Stimulated activated CD8-positive, alpha-beta memory T cell treated with anti-CD3 and anti-CD28 coated beads, Interleukin-4, amount 100 ng/mL, for 4 hours (primary cell): ENCODE measurements at places on chromosomes 4 and X.

GRCh38 chr4:72067051-72067450 lies 35.3 kb downstream of the NPFFR2 start:
- DNase-seq: no peak

DNA sequence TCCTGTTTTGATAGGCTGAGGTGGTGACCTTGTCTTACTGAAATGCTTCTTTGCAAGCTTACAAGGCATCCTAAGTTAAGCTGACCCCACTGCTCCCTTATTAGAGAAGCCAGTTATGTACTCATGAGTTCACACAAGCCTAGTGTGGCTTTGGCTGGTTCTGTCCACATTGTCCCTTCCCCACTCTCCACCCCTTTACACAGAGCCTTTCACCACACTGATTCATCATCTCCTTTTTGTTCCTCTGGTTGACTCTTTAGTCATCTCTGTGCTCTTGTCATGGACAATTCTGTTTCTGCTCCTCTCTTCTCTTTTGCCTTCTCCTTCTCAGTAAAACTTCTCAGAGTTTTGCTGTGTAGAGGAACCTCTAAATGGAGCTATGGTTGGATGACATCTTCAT lies 4.9 kb downstream of the CHRNA9 start:
- no peak for DNase-seq

DNA sequence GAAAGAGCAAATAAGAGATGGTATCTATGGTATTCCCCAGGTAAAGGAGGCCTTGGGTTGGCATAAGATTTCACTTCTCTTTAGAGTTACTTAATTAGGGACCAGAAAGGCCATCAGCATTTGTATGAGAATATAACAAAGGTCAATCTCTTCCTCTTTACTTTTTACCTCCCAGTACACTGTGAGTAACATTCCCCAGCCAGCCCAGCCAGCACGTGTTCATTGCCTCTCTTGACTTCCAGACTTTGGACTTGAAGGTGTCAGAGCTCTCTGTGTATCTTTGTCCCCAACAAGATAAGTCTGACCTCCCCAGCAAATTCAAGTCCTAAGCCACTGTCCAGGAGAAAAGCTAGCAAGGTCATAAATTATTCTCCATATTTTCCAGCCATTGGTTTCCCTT lies 110.5 kb downstream of the AR start:
- no peak for DNase-seq

DNA sequence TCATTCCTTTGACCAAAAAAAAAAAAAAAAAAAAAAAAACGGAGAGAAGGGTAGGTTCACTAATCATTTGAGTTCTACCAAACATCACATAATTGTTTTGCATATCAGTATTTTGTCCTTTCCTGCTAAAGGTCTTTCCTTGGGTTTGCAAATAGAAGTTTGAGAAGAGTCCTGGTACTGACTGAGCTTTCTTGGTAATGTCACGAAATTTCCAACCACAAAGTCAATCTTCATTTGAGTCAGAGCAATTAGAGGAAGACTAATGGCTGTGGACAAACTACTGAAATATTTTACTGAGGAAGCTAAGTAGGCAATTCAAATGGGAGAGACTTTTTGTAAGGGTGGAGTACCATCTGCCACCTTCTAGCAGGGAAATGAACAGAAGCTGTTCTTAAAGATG lies 21.7 kb upstream of the CD40LG start:
- DNase-seq: no peak

GRCh38 chrX:37776283-37776986 lies 3.4 kb upstream of the CYBB start:
- DNase-seq: no peak

DNA sequence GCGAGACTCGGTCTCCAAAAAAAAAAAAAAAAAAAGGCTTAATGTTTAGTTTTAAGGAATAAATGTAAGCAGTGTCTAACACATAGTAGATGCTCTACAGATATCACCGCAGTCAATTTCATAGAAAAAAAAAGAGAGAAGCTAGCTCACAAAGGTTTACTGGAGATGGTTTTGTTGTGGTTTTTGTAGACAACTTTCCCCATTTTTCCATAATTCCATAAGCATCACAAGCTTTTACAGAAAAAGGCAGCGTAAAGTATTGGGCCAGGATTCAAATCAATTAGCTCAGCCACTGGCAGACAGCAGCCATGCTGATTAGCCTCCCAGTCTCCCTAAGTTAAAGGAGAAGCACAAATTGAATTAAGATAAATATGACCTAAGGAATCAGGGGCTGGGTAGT lies 1.5 kb downstream of the GRSF1 start:
- DNase-seq: no peak

DNA sequence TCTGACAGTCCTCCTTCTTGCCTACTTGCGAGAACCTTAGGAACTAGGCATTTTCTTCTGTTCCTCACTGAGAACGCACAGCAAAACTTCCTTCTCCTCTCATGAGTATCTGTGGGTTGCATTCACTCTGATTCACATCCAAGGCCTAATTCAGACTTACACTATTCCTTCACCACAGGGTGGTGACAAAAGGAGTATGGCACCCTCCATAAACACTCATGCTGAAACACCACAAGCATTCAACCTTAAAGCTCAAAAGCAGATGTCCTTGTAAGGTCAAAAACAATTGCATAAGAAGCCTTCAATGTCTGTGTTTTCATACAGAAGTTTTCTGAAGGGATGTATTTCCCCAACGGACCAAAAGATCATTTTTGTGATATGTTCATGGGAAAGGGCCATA lies 147.3 kb downstream of the CORIN start:
- DNase-seq: no peak

- no peak for DNase-seq
Measured at GRCh38 chrX:47224896-47225290, 6.4 kb downstream of the CDK16 start.

GRCh38 chr4:168685136-168685809 lies 188.4 kb downstream of the PALLD start:
- no peak for DNase-seq

DNA sequence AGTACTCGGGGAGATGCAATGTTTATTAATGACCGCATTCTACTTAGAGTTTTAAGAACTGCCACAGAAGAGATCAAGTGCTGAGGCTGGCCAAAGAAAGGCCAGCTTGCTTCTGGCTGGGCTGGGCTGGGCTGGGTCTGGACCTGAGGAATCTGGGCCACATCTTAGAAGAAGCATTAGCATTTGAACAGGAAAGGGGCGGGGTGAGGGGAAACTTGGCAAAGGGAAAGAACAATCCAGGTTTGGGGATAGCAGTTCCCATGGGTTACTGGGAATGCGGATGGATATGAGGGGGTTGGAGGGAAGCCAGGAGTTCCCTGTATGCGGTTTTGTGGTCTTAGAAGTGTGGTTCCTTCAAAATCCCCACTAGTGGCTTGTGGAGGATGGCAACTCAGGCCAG lies 83.3 kb downstream of the CLDN34 start:
- DNase-seq: no peak

DNA sequence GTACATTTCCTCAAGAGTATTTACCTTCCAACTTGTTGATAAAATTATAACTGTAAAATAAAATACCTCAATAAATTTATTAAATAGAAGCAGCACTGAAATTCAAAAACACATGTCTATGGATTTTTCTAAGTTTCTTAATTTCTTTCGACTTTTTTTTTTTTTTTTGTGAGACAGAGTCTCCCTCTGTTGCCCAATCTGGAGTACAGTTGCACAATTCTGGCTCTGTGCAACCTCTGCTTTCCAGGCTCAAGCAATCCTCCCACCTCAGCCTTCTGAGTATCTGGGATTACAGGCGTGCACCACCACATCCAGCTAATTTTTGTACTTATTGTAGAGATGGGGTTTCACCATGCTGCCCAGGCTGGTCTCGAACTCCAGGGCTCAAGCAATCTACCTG lies 79.8 kb downstream of the IQCM start:
- DNase-seq: no peak

GRCh38 chr4:7352486-7352885 lies 82.2 kb downstream of the PSAPL1 start:
- no peak for DNase-seq

DNA sequence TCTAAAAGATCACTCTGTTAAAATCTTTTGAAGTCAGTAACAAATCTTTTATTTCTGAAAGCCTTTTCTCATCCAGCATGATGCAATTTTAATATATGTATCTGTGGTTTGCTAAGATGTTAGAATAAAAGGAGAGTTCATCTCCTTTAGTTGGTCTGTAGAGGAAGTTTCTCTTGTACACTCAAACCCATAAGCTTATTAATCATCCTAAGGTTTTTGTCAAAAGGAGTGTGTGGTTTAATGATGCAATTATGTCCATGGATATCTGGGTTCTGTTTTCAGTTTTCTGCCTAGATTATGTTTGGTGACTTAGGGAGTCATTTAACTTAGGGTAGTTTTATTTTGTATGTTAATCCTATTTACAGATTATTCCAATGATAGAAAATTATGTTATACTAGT lies 52.1 kb upstream of the NDST4 start:
- no peak for DNase-seq

GRCh38 chr4:11334887-11335286 lies 93.8 kb downstream of the HS3ST1 start:
- DNase-seq: no peak

- no peak for DNase-seq
Measured at GRCh38 chrX:156001667-156002021, 4.1 kb downstream of the IL9R start.

GRCh38 chrX:98071331-98071730 lies 1187.6 kb downstream of the RPA4 start:
- no peak for DNase-seq

GRCh38 chrX:17082831-17083230 lies 136.4 kb downstream of the REPS2 start:
- no peak for DNase-seq

- DNase-seq: no peak
Measured at GRCh38 chr4:152321923-152322322, 214.0 kb downstream of the FBXW7 start.

DNA sequence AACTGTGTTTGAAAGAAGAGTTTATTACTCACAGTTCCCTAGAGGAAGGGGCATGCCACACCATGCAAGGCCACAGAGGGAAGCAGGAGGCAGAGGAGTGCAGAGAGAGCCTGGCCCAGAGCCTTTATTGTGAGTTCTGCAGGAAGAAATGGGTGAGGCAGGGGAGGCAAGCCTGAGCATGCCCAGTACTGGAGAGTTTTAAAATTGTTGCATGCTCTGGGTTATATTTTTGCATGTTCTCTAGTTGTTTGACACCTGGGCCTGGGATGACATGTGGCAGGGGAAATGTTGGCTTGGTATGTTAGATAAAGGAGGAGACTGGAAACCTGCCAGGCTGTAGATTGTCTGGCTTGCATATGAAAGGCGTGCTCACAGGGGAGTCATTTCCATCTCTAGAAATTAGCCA lies 19.7 kb upstream of the CRMP1 start:
- no peak for DNase-seq

DNA sequence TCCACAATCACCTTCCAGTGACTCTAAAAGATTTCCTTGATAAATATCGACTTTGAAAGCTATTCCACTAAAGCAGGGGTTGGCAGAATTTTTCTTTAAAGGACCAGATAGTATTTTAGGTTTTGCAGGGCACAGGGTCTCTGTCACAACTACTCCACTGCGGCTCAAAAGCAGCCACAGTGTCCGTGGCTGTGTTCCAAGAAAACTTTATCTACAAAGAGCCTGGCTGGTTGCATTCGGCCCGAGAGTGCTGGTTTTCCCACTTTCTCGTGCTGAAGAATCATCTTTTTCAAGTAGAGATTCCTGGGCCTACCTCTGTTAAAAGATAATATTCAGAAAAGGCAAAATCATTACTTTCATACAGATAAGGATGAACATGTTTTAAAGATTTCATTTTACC lies 55.6 kb downstream of the TSPAN7 start:
- no peak for DNase-seq

DNA sequence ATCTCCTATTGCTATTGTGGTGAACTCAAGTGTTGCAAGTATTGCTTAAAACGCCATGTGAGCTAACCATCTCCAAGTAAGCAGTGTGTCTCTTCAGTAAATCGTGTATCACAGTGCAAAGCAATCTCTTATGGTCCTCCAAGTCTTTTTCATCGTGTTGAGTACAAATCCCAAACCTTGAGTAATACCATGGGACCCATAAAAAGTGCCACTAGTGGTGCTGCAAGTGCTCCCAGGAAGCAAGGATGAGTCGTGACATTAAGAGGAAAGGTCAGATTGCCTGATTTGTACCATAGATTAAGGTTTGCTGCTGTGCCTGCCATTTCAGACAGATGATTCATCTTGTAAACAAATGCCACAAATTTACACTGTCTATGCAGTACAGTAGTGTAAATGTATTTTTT lies 66.9 kb upstream of the BMPR1B start:
- DNase-seq: no peak

DNA sequence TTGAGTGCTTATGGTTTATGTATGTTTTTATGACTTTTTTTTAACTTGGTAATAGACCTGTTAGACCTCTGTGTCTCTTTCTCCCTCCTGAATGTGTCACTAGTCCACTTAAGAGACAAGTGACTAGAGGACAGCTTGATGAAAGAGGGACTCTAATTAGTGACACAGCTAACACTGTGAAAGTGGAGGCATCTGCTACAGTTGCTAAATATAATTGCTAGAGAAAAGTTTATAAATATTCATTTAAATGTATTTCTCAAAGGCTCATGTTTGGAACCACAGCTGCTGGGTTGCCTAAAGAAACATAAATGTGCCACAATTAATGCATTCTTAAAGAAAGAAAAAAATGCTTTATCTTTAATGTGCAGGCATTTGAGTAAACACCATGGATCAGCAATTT lies 176.4 kb downstream of the FRMPD4 start:
- DNase-seq: no peak

DNA sequence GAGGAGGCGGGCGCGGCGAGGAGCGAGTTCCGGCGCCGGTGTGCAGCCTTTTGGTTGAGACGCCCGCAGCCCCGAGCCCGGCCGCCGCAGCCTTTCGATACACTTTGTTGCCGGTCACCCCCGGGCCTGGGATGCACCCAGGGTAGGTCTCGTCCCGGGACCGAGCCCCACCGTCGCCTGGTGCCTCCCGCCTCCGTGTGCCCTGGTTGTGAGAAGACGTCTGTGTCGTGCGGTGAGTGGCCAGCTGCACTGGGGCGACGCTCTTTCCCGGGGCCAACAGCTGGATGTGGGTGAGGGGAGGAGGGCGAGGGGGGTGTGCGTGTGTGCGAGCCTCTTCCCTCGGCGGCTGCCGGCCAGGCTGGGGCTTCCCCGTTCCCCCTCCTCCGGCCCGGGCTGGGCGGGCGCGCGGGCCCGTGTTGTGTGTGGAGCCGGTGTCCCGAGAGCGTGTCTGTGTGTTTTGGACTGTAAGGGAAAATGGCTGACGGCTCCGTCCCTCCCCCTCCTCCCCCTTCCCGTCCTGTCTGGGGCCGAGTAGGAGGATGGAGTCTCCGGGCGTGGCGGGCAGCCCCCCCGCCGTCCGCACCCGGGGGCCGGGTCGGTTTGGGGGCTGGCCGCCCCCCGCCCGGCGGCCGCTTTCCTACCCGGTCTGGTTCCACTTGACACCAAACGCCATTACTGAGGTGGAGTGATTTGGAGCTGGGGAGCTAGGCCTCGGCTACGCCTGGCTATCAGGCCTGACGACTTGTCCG lies 807 bp downstream of the USP9X start:
- no peak for DNase-seq

GRCh38 chr4:40924096-40924792 lies 174.5 kb downstream of the NSUN7 start:
- peak; percentile 37 for DNase-seq
